ENCODE measurements at places on chromosomes 6 and 20.

GRCh38 chr6:170198298-170198697, 92.6 kb downstream of the DLL1 start:
- no peak for DNase-seq

GRCh38 chr20:8721098-8721497, 347.8 kb upstream of the PLCB4 start:
- DNase-seq: no peak

DNA sequence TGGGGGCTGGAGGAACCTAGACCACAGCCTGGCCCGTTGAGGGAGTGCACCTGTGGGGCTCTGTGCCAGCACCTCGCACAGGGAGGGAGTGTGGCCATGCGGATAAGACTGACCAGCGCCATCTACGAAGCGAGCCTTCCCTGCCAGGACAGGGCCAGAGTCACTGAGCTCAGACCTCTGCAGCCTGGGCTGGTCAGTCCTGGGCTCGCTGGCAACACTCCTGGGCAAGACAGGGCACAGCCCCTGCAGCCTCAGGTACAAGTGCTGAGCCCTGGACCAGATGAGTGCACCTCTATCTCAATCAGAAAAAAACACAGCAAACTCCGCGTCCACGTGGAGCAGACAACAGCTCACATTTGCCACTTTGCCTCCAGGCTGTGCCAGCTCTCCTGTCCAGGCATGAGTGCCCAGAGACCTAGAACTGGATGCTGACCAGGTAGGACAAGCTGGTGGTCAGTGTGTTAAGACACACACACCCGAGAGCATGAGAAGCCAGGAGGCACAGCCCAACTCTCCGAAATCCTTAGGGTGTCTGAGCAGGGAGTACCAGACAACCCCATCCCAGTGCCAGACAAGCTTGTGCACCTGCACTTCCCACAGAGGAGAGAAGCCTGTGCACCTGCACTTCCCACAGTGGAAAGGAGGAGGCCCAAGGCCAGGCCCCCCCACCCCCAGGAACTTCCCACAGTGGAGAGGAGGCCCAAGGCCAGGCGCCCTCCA, 4.9 kb downstream of the ARFRP1 start:
- DNase-seq: no peak

- DNase-seq: no peak
These were observed 72.4 kb upstream of the SMIM8 start for GRCh38 chr6:87250019-87250418.

Data from stimulated activated CD4-positive, alpha-beta T cell treated with anti-CD3 and anti-CD28 coated beads, Interleukin-12 subunit alpha, Interleukin-12 subunit beta, amount 100 ng/mL, for 4 hours (primary cell).